ENCODE measurements at places on chromosomes 6 and 20.

- no peak for DNase-seq
Observed at GRCh38 chr6:127423921-127424320, 35.3 kb downstream of the KIAA0408 start.

- no peak for DNase-seq
Observed at GRCh38 chr20:25207149-25207959, 11.8 kb downstream of the ENTPD6 start.

DNA sequence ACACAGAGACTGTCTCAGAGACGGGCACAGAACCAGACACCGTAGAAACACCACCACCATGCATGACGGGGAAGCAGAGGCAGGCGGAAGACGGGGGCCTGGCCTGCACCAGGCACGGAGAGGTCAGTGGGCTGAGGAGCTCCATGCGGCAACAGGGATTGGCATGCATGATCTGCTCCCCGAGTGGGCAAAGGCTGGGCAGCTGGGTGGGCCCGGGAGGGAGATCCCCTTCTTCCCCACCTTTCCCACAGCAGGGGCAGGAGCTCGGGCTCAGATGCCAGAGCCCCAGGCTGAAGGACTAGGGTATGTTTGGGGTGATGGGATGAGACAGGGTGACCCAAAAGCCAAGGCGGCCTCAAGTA, 43.2 kb downstream of the RAB44 start:
- no peak for DNase-seq

DNA sequence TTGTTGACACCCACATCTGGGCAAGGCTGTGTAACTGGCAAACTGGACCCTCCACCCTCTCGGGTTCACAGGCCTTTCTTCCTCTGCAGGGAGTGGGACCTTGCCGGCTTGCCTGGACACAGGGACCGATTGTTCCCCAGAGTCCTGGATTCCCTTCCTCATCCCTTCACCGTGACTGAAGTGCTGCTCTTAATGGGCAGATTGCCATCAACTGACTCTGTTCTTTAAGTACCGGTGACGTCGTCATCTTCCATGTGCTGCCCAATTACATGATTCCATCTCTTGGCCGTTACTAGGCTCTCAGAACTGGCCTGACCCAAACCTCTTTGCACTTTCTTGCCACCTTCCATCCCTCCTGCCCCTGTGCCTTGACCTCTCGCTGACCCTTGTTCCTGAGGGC, 85.4 kb downstream of the EYA4 start:
- DNase-seq = no peak

DNA sequence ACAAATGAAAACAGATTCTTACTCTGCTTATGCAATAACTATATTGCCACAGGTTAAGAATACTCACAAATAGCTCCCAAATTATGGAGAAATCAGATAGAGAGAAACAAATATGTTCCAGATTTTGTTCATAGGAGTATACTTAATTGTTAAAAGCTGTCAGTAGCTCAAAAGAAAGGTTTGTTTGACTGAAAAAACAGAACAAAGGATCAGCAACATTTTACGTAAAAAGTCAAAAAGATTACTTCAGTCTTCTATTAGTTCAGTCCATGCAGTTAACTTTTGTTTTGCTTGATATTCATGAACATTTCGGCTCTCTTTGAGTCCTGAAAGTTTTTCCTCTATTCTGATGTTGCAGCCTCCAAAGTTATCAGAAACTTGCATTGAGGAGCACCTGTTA, 13.4 kb upstream of the NANP start:
- DNase-seq = no peak

GRCh38 chr20:38290829-38291814, 12.8 kb upstream of the BPI start:
- DNase-seq = no peak

DNA sequence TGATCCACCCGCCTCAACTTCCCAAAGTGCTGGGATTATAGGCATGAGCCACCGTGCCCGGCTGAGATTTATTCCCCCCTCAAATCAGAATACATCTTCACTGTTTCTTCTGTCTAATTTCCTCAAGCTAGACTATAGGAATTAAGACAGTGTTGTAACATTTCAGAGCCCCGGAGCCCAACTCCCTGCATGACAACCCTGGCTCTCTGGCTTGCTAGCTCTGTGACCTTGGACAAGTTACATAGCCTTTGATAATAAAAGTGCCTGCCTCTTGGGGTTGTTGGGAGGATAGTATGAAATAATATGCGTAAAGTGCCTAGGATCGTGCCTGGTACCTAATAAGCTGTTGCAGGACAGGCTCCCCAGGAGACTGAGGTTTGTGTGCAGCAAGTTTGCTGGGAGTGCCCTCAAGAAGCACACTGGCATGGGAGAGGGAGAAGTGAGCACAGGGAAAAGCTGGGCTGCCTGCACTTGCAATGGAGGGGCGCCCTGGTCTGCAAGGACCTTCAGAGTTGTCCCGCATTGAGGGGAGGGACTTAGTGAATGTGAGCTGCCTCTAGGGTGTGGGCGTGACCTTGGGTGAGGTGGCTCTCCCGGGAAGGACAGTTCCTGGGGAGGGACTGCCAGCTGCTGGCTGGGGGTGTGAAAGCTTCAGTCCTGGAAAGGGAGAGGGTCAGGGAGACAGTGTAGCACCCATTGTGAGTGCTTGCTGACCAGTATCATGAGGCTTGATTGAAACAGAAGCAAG, 43.4 kb downstream of the TAF8 start:
- no peak for DNase-seq

GRCh38 chr6:155013457-155013876, 18.4 kb downstream of the TIAM2 start:
- DNase-seq = no peak

GRCh38 chr6:49151957-49152356, 311.1 kb downstream of the MMUT start:
- DNase-seq = no peak

DNA sequence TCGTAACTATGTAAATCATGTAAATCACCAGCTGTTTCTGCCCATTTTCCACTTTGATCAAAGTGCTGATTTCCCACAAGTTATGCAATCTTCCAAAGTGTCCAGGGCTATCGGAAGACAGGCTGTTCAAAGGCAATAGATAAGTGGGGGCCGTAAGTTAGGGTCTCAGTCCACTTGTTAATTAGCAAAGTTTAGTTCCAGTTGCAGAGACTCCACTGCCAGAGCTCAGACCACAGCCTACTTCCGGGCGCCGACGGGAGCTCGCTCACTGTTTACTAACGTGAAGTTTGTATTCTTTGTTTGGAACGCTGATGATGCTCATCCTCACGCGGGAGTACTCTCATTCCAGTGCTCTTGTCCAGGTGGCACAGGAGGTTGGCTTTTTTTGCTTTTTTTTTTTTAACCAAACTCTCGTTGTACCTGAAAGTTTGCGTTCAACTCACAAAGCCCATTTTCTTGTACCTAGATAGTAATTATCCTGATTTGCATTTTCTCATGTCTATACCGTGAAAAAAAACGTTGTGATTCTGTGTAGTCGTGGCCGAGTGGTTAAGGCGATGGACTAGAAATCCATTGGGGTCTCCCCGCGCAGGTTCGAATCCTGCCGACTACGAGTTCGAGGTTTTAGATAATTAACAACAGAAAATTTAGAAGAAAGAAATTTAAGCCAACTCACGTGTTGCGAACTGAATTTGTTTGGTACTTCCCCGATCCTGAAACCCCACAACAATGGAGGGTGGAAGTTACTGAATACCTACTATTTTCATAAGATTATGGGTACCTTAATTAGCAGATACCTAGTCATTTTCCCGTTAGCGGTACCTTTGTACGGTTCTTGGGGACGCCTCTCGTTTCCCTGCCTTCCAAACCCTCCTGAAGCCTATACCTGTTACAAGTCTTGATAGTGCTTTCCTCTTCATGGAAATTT, 29.9 kb upstream of the ZNF184 start:
- DNase-seq = peak; percentile 33

DNA sequence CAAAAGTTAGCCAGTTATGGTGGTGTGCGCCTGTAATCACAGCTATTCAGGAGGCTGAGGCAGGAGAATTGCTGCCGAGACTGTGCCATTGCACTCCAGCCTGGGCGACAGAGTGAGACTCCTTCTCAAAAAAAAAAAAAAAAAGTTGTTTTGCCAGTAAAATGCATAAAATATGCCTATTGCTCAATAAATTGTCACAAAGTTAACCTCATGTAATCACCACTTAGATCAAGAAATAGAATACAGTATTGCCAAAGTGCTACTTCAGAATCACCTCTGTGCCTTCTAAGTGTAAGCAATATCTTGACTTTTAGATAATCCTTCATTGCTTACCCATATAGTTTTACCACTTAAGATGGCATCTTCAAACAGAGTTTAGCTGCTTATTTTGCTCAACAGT, 80.7 kb downstream of the TRMT11 start:
- DNase-seq = no peak

- DNase-seq = no peak
Observed at GRCh38 chr20:56955680-56956079, 310.8 kb downstream of the BMP7 start.

GRCh38 chr6:92708945-92709344, 710.4 kb downstream of the EPHA7 start:
- DNase-seq = no peak

DNA sequence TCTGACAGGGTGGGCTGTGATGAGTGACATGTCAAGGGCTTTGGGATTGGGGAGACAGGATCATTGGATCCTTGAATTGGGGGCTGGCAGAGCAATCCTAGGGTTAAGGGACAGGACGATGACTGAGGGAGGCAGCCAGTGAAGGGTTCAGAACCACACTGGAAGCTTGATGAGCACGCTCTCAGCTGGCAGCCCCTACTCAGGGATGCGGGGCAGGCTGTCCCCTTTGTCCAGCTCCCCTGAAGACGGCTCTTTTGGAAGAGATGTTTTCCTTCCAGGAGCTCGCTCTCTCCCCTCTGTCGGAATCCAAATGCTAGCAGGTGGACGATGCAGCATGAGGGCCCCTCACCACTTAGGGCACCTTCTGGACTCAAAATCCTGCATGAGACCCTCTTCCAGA, 8.4 kb downstream of the TGM3 start:
- no peak for DNase-seq

- no peak for DNase-seq
Observed at GRCh38 chr6:112906726-112907125, 559.6 kb downstream of the RFPL4B start.

GRCh38 chr6:100968949-100969348, 87.8 kb upstream of the ASCC3 start:
- DNase-seq = no peak

GRCh38 chr6:139308936-139309603, 17.3 kb upstream of the TXLNB start:
- DNase-seq = no peak

DNA sequence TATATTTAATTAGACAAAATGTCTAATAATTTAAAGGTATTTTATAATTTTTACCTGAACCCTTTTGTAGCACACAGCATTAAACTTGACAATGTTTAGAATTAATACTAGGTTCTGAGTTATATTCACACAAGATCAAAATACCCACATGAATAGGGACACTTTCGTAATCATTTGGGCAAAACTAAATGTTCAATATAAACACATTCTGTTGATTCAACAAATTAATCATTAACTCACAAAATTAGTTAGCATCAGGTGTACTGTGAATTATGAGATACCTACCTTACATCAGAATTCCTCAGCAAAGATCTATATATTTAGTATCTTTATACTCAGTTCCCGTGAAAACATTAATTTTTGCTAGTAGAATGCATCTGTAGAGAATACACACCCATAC, 481.5 kb upstream of the MANEA start:
- DNase-seq = no peak

GRCh38 chr6:72826744-72827438, 205.0 kb downstream of the KCNQ5 start:
- DNase-seq = no peak

- DNase-seq = no peak
Observed at GRCh38 chr20:33233129-33233774, 2.5 kb upstream of the BPIFA1 start.

DNA sequence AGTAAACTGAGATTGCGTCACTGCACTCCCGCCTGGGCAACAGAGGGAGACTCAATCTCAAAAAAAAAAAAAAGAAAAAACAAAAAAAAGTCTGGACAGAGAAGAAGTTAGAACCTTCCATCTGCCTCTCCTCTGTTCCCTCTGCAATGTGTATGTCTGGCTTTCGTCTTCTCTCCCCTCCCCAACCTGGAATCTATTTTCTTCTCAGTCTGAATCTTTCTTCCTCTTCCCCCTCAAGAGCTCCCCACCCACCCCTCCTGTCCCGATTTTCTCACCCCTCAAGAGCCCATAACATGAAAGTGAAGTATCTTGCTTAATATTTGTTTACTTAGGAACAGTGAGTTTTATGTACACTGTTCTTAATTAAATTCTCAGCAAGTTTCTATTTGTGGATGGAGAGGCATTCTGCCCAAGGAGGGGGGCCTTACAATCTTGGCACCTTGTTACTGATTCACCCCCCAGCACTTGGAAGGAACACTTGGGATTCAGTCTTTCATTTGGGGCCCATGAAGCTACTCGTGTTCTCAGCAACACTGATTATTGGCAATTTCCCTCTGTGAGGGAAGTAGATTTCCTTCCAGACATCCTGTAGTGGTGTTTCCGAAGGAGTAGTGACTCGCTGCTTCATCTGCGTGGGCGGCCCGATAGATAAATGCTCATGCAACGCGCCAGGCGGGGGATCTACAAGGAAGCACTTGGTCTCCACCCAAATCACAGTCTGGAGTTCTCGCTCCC, 69.3 kb upstream of the SRSF6 start:
- DNase-seq = no peak

GRCh38 chr20:62668441-62669027, 26.2 kb downstream of the SLCO4A1 start:
- no peak for DNase-seq

All from naive thymus-derived CD8-positive, alpha-beta T cell (primary cell).